Stimulated activated CD4-positive, alpha-beta T cell treated with anti-CD3 and anti-CD28 coated beads, TNF-alpha, amount 100 ng/mL, for 4 hours (primary cell): ENCODE measurements at places on chromosomes 3 and 15.
A peak's percentile ranks its signal among the peaks of the same experiment; 100 is the strongest.

- DNase-seq, result no peak
Measured at GRCh38 chr3:72907731-72908620, 20.1 kb downstream of the GXYLT2 start.

DNA sequence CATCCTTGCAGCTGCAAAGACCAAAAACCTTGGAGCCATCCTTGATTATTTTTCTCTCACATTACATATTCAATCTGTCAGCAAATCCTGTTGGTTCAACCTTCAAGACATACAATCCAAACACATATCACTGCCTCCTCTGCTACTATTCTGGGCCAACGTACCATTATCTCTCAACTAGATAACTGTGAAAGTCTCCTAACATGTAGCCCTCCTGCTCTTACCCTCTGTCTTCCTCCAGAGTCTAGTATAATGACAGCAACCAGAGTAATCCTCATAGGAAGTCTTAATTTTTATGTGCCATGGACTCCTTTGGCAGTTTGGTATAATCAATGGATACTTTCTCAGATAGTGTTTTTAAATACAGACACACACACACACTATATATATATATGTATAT is 27.6 kb downstream of the KPNA4 start:
- DNase-seq, result no peak

GRCh38 chr3:155131104-155131503 is 51.0 kb downstream of the MME start:
- no peak for DNase-seq

- DNase-seq, result peak; percentile 61
Measured at GRCh38 chr15:73908030-73908821, 18.0 kb upstream of the LOXL1 start.

- no peak for DNase-seq
Measured at GRCh38 chr3:82354228-82354627, 592.8 kb upstream of the GBE1 start.

DNA sequence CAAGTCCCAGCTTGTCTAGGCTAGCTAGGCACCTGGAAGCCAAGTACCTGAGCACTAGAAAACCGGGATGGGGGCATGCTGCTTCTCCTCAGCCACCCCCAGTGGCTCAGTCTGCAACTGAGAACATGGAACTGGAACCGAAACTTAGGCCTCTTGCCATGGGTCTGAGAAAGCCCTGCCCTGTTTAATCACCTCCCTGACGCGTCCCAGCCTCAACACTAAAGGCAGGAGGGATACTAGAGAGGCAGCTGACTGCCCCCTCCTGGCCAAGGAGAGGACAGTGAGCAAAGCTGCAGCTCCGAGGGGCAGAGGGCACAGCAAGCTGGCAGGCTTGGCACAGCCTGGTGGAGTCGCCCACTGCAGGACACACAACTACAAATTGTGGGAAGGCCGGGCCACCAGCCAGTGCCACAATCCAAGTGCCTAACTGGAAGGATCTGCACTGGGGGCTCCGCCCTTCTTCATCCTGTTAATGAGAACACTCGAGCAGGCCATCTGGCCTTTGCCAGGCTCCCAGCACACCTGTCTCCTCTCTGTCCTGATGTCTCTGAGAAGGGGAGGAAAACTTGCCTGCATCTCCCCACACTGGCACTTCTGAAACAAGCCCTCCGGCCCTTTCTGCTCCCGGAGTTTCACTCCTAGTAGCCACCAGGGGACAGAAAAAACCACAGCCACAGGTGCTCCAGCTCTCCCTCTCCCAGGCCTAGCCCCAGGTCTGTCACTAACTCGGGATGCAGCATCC is 53.7 kb downstream of the BDH1 start:
- no peak for DNase-seq

DNA sequence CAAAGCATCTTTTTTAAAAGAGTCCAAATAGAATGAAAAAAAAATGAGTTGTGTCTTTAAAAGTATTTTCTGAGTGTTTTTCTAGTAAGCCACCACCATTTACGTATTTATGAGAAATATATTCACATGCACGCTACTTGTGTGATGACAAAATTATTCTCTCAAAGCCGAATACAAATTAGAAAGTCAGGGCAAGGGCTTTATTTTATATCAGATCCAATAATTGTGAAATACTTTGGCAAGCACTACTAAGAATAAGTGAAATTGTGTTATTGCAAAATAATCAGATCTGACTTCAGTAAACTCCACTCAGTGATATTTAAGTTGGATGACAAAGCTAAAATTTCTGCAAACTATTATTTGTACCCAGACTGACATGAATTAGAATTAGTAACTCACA is 589.3 kb upstream of the KCNMB2 start:
- DNase-seq, result no peak

DNA sequence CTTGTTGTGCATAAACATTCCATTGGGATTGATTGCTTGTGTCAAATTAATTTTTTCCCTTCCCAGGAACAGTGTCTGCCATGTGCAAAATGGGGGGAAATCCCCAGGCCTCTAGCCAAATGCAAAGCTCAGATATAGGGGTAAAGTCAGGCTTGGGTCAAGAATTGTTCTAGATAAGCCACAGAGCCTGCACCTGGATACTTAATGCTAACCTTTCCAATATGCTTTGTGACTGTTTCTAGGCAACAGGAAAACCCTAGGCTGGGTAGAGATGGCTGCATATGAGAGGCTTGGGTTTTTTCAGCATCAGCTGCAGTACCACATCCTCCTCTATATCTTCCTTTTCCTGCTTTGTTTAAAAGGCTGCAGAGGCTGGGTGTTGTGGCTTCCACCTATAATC is 61.9 kb upstream of the ROPN1 start:
- DNase-seq, result no peak

GRCh38 chr3:179015551-179016020 is 56.0 kb downstream of the ZMAT3 start:
- no peak for DNase-seq

DNA sequence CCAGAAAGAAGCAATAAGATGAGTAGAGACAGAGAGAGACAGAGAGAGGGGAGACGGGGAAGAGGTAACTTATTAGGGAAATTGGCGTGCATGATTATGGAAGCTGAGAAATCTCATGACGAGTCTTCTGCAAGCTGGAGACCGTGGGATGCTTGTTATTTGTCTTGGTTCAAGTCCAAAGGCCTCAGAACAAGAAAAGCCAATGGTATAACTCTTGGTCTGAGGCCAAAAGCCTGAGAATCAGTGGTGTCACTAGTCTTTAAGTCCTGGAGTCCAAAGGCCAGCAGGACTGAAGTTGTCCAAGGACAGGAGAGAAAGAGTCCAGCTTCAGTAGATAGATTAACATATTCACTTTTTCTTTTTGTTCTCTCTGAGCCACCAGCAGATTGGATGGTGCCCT is 613.6 kb downstream of the CADM2 start:
- DNase-seq, result no peak

GRCh38 chr3:194657439-194657838 is 14.6 kb downstream of the LSG1 start:
- DNase-seq, result no peak

DNA sequence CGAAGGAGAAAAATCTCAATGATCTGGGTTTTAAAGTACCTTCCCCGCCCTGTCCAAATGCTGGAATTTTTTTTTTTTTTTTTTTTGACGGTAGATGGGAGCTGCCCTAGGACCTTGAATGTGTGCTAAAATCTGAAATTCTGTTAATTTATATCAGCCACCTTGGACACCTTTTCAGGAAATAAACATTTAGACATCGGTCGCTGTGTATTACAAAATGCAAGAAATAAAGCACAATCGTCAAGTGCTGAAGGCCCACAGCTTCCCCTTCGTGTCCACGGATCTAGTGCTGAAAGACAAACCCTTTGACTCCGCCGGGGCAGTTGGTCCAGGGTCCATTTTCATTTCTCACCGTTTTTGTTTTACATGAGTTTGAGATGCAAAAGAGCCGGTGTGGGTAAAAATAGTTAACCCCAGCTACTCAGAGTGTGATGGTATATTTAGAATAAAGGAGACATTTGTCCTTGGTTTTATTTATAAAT is 90.2 kb upstream of the CHD2 start:
- no peak for DNase-seq

DNA sequence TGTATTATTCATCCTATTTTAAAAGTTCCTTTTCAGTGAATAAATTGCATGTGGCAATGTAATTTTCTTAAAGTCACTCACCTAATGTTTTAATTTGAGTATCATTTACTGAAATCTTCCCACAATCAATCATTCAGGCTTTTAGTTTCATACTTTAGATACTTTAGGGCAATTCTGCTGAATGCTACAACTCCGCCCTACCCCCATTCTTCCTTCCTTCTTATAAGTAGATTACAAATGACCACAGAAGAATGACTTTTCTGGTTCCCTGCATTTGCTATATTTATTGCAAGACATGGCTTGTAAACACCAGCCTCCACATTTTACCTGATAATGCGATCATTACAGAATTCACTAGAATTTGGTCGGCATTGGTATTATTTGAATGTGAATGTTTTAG is 1061.9 kb downstream of the FHIT start:
- no peak for DNase-seq

DNA sequence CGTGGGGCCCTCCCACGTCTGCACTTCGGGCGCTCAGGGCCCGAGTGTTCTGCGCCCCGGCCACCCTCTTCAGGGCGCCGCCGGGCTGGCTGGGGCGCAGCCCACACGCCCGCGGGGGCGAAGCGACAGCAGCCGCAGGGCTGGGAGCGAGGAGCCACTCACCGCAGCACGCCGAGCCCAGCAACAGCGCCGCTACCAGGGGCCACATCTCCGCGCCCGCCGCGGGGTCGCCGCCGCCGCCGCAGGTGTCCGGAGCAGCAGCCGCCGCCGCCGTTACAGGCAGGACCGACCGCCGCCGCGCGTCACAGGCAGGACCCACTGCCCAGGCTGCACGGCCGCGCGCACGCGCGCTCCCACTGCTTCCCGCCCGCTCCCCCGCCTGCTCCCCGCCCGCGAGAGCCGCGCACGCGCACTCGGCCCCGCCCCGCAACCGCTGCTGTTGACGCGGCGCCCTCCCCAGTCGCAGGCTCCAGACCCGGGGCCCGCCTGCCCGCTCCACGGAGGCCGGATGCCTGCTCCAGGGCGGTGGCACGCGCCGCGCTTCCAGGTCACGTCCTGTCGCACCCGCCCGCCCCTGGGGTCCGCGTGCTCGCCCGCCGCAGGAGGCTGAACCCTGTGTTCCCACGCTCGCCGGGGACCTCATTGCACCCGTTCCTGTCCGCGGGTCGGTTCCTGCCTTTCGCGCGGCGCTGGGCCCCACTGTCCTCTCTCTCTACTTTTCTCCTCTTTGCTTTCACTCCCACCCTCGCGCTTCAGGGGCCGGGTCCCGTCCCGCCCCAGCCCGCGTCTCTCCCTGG is at the start of gene CD47:
TSS of gene CD47 (minus strand) at position 331 of the 797 bp plus-strand sequence. CDS start at position 208, 123 bp downstream.
- peak; percentile 95 for DNase-seq

DNA sequence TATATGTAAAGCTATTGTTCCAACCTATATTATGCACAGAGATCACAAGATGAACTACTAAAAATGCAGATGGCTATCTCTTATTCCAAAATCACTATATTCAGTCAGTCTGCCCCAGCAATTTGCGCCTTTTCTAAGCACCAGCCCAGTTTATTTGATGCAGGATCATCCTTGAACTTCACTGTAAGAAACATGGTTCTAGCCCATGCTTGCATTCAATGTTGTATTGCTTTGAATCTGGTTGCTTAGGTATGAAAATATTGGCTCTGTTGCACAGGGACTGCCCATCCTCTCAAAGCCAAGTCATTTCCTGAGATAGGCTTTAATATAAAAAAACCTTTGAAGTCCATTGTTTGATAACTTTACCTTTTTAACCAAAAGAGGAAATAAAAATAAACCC is 170.5 kb upstream of the LRIG1 start:
- no peak for DNase-seq

DNA sequence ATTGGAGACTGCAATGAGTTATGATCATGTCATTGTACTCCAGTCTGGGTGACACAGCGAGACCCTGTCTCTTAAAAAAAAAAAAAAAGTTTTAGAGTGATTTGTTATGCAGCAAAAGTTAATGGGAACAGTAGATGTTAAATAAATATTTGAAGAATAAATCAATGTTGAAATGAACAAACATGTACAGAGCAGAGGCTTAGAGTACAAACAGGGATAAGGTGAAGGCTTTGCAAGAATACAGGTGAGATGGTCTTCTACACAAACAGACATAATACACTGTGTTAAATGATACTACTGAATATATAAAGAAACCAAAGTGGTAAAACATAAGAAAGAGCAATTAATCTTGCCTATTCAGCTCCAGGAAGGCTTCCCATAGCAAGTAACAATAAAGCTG is 265.4 kb downstream of the CNTN3 start:
- DNase-seq, result no peak

DNA sequence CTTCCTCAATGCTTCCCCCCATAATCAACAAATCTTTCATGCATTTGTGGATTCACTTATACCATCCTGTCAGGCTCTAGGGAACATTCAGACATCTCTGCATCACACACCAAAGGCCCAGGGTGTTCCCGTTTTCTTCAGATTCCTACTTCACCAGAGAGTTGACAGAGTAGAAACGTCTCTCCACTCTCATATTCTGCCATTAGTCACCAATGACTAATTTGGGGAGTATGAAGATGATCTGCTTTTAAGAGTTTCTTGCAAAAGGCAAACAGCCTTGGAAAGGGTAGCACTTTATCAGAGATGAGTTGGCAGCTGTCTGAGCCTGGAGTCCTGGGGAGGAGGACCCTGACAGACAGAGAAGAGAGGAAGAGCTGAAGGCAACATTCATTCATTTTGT is 55.8 kb upstream of the DGKG start:
- DNase-seq, result no peak

- no peak for DNase-seq
Measured at GRCh38 chr3:94978084-94978483, 915.2 kb downstream of the NSUN3 start.
